Stimulated activated CD8-positive, alpha-beta memory T cell treated with anti-CD3 and anti-CD28 coated beads, Interleukin-4, amount 100 ng/mL, for 4 hours (primary cell): ENCODE measurements at places on chromosomes 11 and 22.

DNA sequence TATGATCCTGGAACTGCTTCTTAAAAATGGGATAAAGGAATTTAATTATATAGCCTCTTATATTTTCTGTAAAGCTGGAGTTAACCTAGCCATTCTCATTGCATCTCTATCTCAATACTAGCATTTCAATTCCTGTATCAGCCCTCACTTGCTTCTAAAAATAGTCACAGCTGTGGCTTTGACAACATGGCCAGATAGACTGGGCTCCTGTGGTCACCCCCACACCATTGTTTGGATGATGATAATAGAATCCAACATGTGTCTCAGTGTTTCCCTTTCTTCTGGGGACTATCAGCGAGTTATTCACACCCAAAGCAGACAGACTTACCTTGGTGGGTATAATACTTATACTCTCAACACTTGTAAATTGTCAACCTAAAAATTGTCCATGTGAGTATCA, 6.9 kb downstream of the VWA5A start:
- no peak for DNase-seq

- DNase-seq = no peak
Observed at GRCh38 chr11:13329670-13330356, 52.2 kb downstream of the BMAL1 start.

GRCh38 chr22:29716814-29717545, 2.8 kb upstream of the CABP7 start:
- no peak for DNase-seq

- no peak for DNase-seq
Observed at GRCh38 chr11:73241300-73241699, 23.2 kb downstream of the P2RY2 start.
